ENCODE measurements at places on chromosomes 4 and X.

GRCh38 chrX:18194688-18195087 is 26.0 kb downstream of the BEND2 start:
- DNase-seq: no peak

GRCh38 chrX:78074088-78074487 is 30.0 kb upstream of the PGK1 start:
- no peak for DNase-seq

GRCh38 chr4:14182148-14182547 is 554.6 kb upstream of the BOD1L1 start:
- no peak for DNase-seq

DNA sequence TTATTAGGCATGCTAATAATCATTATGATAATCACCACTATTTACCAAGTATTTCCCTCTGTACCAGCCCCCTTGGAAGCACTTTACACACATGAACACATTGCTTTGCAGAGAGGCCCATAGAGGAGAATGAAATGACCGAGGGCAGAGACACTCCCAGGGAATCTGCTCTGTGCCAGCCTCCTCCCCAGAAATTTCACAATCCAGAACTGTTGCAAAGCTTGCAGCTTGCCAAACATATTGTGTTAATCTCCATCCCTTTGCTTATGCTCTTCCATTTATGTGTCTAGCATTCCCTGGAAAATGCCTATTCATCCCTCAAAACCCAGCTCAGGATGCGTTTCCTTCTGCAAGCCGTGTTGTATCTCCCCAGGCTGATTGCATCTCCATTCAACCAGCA is 37.8 kb downstream of the CYTL1 start:
- DNase-seq: no peak

DNA sequence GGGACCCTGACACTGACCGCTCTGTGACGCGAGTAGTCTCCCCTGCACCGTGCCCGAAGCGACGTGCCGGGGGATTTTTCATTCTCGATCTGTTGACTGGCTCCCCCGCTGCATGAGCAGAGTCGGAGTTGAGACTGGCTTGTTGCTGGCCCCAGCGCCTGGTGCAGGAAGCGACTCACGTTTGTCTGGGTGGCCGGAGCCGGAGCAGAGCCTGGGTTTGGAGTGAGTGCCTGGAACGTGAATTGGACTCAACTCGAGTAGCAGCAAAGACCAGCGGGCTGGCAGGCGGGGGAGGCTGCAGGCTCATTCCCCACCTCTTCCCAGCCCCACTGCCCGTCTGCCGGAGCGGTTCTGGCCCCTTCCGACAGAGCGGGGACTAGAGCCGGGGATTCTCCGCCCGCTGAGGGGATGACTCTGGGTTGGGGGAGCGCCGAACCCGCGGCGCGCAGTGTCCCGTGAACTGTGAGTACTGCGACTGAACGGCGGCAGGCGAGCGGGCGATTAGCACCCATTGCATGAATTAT is 554 bp downstream of the PCDH7 start:
- no peak for DNase-seq

DNA sequence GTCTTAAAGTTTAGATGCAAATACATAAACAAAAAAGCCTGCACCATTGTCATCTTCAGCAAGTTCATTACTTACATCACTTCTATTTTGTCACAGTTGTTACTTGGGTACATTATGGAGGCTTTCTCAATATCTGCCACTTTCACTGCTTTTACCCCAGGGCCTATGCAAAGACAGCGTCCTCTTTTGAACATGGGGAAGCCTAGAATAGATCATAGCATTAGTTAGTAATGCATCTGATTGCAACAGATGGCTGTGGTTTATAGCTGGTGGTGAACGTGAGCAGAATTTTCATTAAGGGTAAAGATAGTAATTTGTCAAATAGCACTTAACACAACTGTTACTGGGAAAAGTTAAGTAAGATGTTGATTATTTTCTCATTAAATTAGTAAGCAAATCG is 729 bp downstream of the CXCL11 start:
- DNase-seq: no peak

DNA sequence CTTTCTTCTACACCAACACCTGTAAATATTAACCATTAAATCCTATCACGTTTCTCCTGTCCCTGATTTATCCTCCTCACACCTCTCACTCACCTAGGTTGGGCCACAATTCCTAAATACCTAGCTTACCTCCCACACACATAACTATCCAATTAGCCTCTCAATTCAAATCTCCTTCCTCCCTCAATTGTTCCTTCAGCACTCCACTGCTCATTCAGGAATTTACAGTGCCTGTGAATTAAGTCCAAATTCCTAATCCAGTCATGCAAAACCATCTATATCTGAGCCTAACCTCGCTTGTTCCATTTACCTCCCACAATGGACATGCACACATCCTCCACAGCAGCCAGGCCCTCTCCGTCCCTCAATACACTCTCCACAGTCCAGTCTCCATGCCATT is 17.5 kb downstream of the ANXA5 start:
- DNase-seq: no peak

- DNase-seq: no peak
Measured at GRCh38 chr4:7642741-7643458, 208.2 kb upstream of the PSAPL1 start.

DNA sequence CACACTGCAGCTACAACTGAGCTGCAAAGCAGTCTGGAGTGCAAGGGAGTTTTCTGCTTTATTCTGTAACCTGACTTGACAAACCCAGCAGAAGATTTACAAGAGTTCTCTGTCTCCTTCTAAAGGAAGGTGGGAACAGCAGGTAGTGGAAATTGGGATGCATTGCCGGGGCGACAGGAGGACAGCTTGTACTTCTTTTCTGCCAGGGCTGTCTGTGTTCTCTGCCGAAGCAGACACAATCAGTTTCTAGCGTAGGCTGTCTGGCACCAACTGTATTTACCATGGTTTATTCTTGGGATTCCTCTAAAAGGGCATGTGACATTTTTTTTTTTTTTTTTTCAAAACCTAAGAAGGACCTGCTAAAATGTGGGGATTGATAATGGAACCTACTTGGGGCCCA is 190.8 kb upstream of the GK2 start:
- DNase-seq: no peak

- DNase-seq: no peak
Measured at GRCh38 chr4:188091-188490, 63.8 kb downstream of the ZNF718 start.

GRCh38 chr4:87551361-87551760 is 22.2 kb upstream of the SPARCL1 start:
- DNase-seq: no peak

All from pons (tissue), 1 donor.